Activated CD4-positive, alpha-beta T cell treated with anti-CD3 and anti-CD28 coated beads, Interleukin-2, amount 50 U/mL, for 24 hours (primary cell): ENCODE measurements at places on chromosomes 2 and 18.
A peak's percentile ranks its signal among the peaks of the same experiment; 100 is the strongest.

DNA sequence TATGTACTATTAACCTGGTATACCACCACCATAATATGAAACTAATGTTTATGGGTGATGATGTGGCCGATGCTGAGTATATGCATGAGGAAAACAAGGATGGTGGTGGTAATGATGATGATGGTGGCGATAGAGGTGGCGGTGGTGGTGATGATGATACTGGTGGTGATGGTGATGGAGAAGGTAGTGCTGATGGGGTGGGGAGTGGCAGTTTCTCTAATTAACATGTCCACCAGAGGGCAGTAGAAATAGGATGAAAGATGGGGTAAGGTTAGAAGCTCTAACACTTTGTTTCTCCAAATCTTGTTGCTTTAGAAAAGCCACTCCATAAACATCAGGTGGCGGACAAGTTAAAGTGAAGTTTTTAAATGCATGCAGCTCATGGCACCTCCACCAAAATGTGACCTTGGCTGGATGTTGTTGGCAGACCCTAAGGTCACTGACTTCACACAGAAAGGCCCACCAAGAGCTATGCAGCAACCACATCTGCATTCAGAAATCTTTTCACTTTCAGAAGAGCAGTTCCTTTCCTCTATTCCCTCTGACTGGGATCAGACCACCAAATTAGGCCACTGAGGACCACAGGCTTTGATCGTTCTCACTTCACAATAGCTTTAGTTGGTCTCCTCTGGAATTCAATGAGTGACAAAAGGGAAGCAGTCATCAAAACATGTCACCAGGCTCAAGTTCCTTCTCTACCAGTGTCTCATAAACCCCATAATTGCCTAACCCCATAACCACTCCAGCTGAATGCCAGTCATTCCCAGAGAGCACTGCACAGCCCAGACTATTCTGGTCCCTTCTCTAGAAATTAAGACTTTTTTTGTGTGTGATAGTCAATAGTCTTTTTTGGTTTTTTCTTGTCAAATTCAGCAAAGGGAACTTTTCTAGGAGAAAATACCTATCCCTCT, 7.5 kb upstream of the BCL11A start:
- DNase-seq, result no peak

DNA sequence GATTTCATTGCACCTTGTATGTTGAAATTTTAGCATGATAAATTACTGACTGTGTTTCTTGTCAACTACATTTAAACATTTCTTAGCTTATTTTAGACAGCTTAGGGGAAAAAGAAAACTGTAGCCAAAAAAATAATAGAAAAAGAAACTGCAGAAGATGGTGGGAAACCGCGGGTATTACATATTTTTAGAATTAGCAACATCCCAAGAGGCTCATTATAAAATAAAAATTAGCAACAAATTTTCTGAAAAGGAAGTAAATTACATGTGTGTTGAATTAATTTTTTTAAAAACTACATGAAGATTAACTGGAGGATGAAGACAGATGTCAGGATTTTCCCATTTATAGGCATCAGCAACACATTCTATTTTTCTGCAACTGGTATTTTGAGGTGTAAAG, 4.3 kb downstream of the PELI1 start:
- no peak for DNase-seq

- DNase-seq, result no peak
Observed at GRCh38 chr18:63238693-63239075, 80.9 kb downstream of the BCL2 start.

- no peak for DNase-seq
Observed at GRCh38 chr2:188978291-188979081, 4.3 kb downstream of the COL3A1 start.

DNA sequence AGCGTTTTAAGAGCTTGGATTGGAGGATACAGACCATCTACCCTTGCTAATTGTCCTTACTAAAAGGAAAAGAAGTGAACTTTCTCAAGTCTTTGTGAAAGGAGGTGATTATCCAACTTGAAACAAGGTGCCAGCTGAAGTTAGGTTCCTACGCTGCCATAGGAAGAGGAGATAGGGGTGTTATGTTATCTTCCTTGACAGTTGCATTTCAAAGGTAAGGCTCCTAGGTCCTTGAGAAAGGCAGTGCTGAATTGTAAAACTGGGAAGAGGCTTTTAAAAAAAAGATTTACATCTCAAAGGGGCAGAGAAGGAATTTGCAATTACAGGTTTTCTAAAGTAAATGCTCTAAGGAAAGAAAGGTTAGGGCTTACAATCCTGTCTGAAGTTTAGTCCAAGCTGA, 810.2 kb upstream of the LRATD1 start:
- DNase-seq, result no peak

DNA sequence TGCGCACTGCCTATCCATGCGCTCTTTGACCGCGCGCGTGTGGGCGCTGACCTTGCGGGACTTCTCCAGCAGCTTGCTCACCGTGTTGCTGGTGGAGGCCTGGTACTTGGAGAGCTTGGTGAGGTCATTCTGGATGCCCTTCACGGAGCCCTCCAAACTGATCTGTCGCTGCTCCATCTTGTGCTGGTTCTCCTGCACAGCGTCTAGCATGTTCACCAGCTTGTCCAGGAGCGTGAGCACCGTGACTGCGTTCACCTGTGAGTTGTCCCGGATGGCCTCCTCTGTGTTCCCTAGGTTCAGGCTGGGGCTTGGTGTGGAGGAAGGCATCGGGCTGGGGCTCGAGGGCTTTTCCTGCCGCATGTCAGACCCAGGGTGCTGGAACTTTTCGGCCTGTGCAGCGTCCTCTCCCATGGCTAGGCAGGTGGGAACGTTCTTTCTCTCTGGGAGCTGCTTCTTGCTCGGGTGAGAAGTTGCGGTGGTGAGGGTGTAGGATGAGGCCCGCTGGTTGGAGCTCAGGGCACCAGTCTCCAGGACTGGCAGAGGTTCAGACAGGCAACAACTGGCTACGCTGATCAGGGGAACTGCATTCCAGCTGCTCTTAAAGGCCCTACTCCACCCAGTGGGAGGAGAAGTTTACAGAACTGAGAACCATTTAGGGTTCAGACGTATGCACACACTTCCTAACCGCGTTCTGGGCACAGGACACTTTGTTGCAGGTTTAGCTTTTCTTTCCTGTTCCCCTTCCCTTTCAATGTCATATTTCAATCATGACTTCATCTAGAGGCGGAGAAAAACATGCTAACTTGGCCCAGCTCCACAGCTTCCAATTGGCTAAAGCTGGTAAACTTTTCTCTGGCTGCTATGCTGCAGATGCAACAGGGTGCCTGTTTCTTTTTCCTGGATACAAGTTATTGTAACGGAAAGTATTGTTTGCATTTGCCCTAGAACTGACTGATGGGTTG, at the start of gene CAVIN2:
CAVIN2 (minus strand) TSS at position 574 of the 962 bp plus-strand sequence; CDS start at position 411, 163 bp downstream.
- DNase-seq, result no peak

GRCh38 chr2:239103125-239104098, 255.5 kb downstream of the TWIST2 start:
- no peak for DNase-seq

GRCh38 chr2:150485871-150486538, 1.5 kb downstream of the RND3 start:
- no peak for DNase-seq

DNA sequence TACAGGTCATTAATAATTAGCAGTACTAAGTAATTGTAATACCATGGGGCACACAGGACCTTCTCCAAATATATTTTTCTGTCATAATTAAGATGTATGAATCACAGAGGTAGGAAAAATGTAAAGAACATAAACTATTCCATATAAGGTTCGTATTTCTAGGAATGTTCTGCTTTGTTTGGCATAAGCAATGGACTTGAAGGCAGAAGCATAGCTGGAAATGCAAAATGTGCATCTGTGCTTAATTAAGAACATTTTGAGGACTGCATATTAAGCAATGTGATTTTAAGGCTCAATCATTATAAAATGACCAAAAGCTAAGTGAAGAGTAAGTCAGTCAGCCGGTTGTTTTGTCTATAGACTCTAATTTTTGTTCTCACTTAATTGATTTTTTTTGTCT, 123.2 kb downstream of the RBM43 start:
- no peak for DNase-seq

DNA sequence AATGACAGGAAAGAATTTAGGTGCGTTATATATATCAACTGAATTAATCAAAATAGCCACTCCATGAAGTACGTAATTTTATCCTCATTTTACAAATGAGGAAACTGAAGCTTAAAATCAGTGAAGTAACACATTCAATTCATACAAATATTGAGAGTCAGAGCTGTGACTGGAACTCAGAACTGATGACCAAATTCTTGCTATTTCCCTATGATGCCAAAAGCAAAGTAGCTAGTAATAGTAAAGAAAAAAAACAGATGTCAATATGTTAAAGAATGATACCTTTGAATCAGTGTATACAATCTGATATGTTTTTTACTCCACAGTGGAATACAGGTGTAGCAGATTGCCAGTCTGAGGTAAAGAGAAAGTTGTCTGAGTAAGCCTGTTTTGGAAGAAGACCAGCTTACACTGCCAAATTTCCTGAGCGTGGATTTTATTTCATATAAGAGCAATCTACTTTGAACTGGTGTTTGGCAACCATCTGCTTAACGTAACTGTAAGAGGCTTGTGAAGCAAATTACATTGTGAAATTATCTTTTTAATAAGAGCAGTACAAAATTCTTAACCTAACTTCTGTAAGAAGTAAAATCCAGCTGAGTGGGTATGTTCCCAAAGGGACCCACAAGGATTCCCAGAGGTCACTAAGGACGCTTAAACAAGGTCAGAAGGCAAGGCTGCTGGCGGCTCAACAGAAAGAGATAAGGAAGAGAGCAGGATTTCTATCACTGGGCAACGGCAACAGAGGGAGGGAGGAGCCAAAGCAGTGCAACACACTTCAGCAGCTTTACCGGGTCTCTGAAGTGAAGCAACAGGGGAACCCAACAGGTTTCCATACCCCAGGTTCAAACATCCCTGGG, 85.6 kb downstream of the IKZF2 start:
- DNase-seq, result no peak

DNA sequence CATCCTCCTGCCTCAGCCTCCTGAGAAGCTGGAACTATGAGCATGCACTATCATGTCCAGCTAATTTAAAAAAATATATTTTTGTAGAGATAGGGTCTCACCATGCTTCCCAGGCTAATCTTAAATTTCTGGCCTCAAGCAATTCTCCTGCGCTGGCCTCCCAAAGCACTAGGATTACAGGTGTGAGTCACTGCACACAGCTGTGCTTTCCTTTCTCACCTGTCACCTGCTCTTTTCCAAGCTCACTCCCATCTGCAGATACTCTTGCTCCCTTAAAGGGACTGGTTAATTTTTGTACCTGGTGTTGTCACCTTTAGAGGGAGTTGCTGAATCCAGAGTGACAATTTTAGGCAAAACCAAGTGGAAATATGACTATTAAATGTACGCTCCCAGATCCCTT, 178.2 kb downstream of the LOXHD1 start:
- DNase-seq, result no peak

GRCh38 chr2:222424276-222424728, at the start of gene SGPP2:
SGPP2 (plus strand) TSS chr2:222424543; CDS start chr2:222424603, 60 bp downstream.
- DNase-seq, result peak; percentile 9

DNA sequence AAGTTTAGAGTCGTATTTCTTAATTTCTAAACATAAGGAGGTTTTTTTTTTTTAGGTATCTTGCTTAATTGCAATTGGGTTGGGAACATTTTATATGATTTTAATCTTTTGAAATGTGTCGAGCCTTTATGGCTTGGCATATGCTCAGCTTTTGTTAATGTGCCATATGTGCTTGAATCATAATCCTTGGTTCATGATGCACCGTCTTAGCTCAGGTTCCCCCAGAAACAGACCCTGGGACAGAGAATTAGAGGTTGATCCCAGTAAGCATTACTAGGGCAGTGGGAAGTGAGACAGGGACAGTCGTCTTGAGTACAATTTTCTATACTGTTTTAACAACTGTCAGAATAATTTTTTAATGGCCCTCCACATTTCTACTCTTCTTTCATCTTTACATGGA, 9.3 kb downstream of the CHCHD5 start:
- DNase-seq, result no peak

- no peak for DNase-seq
Observed at GRCh38 chr2:96486696-96487095, 18.5 kb downstream of the NEURL3 start.

GRCh38 chr2:3595404-3595803, 492 bp downstream of the COLEC11 start:
- no peak for DNase-seq

DNA sequence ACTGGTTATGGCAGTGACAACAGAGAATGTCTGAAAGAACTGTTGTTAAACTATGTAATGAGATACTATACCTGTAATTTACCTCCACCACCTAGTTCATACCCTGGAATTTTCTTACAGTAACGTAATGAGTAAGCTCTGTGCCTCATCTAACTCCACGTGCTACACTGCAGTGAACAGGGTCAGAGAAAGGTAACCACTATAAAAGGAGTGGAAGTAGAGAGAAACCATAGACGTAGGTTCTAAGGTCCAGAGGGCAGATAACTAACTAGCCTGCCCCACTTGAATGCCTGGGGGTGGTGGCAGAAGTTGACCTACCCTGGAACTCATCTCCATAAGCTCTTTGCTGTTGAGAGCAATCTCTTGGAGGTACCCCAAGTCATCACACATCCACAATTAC, 32.0 kb upstream of the B4GALT6 start:
- no peak for DNase-seq

DNA sequence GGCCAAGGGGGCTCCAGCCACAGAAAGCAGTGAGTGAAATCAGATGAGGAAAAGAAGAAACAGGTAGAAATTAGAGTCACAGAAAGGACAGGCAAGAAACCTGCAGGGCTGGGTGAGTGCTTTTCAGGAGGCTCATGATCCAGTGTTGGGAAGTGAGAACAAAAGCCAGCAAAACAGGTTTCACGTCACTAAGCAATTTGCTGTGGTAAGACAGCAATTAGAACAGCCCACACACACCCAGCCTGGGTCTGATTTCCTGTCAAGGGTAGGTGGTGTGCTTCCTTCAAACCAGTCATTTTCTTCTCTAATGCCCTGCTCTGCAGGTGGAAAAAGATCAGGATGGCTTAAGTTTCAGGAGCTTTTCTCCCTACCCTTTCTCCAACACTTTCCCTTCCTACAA, 52.9 kb upstream of the XDH start:
- DNase-seq, result no peak

DNA sequence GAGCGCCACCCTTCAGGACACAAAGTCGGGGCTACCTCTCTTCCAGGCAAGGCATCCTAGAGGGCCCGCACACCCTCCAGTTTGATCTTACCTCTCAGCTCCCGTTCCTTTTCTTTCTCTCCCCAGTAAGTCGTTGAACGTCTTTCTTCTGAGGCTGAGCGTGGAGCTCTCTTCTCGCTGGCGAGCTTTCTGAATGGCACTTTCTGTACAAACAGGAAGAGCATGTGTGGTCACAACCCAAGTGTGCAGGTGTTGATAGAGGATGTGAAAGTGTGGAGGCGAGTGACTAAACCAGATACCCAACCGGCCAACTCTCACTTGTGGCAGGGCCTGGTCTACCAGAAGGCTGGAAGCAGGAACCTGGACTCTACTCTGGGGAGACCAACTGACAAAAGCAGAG, at the start of gene AFF3:
AFF3 (minus strand) TSS at position 198 of the 400 bp plus-strand sequence. CDS start 38,136 bp downstream, outside the sequence.
- DNase-seq, result peak; percentile 54

DNA sequence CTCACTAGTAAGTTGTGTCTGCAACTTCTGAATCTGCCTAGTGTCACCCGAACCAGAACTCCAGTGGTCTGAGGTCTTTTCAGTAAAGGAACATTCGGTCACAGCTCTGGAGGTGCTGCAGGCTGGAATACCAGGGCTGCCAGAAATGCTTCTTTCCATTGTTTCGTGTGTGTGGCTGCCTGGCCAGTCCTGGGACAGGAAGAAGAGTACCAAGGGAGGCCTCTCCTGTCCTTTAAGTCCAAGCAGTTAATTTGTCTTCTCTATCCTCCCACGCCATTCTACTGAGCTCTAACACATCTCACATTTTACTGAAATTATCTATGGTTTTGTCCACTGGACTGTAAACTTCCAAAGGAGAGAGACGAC, 196.0 kb downstream of the LNPK start:
- DNase-seq, result no peak
